ENCODE measurements at places on chromosomes 11 and 22. TPM values are rescaled to one million over a fixed set of nuclear protein-coding genes. Genes with fewer than 3 reads are reported as not detected.

GRCh38 chr11:83119216-83119615 is 37.7 kb upstream of the PCF11 start:
- no peak overlapping the region for H3K27ac ChIP-seq
- no peaks in the 10 kb centered on the region for H3K27me3 ChIP-seq
- peaks cover 22% of the 10 kb centered on the region for H3K4me1 ChIP-seq

Gene PHOX2A
- total RNA-seq = not detected

GRCh38 chr11:2399488-2400068 is 972 bp upstream of the TSSC4 start:
- H3K36me3 ChIP-seq = no peaks in the 10 kb centered on the region
- peaks cover 22% of the 10 kb centered on the region for H3K4me1 ChIP-seq
- H3K27ac ChIP-seq = peak overlapping the region; percentile 100
- no peak for DNase-seq
- H3K27me3 ChIP-seq = no peaks in the 10 kb centered on the region
- H3K4me3 ChIP-seq = peak overlapping the region; percentile 63

Gene B3GAT3
- 56.6 TPM for total RNA-seq

Gene OR52E8
- total RNA-seq = not detected

Gene TAF10
- total RNA-seq = 174 TPM

DNA sequence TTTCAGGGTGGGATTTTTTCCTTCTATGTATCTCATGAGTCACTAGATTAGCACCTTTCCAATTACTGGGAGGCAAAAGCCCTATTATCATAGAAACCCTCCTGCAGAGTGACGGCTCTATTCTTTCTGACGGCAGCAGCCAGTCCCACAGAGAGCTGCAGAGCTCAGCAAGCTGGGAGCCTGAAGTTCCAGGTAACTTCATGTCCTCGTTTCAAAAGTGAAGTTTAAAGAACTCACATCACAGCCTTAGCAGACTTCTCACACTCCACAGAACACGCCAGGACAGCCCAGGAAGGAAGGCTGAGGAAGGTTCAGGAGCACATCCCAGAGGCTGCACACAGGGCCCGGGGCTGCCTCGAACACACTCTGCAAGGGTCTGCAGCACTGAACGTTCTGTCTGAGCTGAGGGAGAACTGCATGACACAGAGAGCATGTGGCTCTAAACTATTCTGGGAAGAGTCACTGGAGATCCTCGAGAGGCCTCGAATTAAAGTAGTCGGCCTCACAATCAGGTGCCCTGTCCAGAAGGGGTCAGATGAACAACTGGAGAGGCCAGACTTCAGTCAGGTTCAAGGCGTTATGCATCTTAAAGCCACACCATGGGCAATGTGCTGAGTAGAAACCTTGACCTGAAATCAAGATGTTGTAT is 104.2 kb upstream of the DRD2 start:
- DNase-seq = no peak
- H3K4me3 ChIP-seq = no peak overlapping the region
- H3K27ac ChIP-seq = no peak overlapping the region
- H3K27me3 ChIP-seq = no peaks in the 10 kb centered on the region
- H3K36me3 ChIP-seq = no peaks in the 10 kb centered on the region
- no peaks in the 10 kb centered on the region for H3K4me1 ChIP-seq

DNA sequence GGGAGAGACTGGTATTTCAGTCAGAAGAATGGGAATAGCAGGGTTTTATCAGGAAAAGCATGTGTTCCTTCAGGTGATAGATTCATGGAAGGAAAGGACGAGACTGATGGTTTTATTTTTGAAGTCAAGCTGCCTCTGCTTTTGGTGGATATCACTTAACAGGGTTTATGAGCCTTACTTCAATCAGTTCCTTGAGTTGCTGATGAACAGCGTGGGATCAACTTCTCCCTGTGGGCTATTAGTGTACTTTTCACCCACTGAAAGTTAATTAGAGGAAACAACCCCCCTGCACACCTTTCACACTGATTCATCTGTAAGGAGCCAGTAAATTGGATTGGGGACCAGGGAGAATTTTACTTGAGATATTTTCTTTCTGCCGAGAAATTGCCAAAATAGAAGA is 479.0 kb downstream of the NELL1 start:
- H3K4me1 ChIP-seq = no peaks in the 10 kb centered on the region
- DNase-seq = no peak
- no peak overlapping the region for H3K4me3 ChIP-seq
- H3K27me3 ChIP-seq = no peaks in the 10 kb centered on the region

DNA sequence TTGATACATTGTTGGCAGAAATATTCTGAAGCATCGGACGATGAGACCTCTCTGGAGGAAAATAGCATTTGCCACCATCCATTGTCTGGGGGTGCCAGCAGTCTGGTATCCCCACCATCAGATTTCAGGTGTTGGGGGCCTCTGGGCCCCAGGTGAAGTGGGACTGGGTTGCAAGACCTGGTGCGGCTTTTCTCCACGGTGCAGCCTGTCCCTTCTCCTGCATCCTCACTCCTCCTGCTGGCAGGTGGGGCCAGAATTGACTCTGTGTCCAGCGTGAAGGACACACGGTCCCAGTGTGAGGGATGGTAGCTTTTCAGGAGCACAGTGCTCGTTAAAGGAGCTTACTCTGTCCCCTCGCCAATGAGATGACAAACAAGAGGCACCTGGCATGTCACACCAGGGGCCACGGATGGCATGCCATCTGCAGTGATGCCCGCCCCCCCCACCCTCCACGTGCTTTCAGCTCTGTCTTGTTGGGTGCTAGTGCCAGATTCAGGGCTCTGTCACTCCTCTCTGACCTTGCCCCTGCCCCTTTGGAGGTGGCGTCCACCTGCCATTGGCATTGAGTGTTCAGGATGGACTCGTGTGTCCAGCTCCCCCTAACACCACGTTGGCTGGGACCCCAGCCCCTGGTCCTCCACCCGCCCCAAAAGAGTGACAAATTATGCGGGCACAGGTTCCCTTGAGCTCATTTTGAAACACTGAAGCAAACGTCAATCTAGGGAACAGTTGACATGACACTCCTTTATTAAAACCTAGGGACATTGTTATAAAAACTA is 62.4 kb downstream of the PARVG start:
- no peaks in the 10 kb centered on the region for H3K36me3 ChIP-seq
- H3K4me3 ChIP-seq = no peak overlapping the region
- H3K27ac ChIP-seq = no peak overlapping the region
- no peak for DNase-seq
- no peaks in the 10 kb centered on the region for H3K4me1 ChIP-seq

Gene OR5B21
- not detected for total RNA-seq

Measured in adrenal gland (tissue), 19 donors.